ENCODE measurements at places on chromosomes 5 and 9.
A peak's percentile ranks its signal among the peaks of the same experiment; 100 is the strongest.

GRCh38 chr9:132169672-132170392, 8.0 kb downstream of the NTNG2 start:
- DNase-seq, result peak; percentile 81

DNA sequence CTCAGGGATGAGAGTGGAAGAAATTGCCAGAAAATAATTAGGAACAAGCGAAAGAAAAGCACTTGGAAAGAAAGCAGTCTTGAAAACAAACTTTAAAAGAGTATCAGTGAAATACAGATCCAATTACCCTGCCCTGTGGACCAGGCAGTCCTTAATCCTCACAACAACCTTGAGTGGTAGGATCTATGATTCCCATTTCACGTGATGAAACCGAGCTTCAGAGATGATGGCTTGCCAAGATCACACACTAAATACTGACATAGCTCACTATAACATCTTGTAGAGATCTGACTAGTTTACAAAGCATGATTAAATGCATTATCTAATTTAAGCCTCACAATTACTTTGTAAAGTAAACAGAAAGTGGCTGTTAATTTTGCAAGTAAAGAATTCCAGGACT, 55.5 kb upstream of the ABCA1 start:
- no peak for DNase-seq

DNA sequence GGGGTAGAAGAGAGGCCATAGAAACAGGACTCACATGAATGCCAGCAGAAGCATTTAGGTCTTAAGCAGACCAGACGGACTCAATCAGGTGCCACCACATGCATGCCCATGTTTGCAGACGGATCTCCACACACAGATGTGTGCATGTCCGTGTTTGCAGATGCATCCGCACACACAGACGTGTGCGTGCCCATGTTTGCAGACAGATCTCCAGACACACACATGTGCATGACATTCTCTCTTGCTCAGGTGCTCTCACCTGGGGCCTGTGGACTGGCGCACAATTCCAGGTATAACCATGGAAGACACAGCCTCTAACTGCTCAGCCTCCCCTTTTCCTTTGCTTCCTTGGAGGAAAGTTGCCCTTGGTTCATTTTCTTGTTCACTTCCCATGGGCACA, 148.3 kb downstream of the CACNA1B start:
- no peak for DNase-seq

- no peak for DNase-seq
Observed at GRCh38 chr5:99032234-99033013, 103.6 kb upstream of the CHD1 start.

- no peak for DNase-seq
Observed at GRCh38 chr5:134423376-134423775, 11.7 kb upstream of the CDKN2AIPNL start.

DNA sequence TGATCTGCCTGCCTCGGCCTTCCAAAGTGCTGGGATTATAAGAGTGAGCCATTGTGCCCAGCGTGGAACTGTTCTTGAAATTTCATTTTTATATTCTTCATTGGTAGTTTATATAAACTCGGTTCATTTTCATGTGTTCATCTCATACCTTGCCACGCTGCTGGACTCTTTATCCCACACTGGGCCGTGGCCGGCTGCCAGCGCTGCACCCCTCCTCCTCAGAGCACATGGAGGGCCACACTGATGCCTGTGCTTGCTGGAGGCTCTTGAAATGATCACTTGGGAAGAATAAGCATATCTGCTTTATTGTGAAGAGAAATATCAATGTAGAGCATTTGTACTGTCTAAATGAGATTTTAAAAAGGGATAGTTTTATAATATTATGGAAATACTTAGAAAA, 69.5 kb downstream of the EHMT1 start:
- DNase-seq, result no peak

- DNase-seq, result no peak
Observed at GRCh38 chr5:14834584-14835550, 36.7 kb downstream of the ANKH start.
